ENCODE measurements at places on chromosomes 16 and 17.

DNA sequence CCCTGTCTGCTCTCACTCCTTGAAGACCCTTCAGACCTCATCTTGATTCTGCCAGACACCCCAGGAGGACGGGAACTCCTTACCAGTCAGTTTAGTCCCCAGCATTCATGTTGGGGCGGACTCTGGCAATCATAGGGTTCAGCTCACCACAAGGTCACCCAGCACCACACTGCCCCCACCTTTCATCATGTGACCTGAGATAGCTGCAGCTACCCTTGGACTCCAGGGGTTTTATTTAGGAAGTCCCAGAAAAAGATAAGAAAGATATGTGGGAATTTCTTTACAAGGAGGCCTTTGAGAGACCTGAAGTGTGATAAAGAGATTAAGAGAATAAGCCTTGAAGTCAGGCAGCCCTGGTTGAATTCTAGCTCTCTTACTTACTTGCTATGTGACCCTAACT, 59.8 kb upstream of the NLK start:
- no peak for DNase-seq

DNA sequence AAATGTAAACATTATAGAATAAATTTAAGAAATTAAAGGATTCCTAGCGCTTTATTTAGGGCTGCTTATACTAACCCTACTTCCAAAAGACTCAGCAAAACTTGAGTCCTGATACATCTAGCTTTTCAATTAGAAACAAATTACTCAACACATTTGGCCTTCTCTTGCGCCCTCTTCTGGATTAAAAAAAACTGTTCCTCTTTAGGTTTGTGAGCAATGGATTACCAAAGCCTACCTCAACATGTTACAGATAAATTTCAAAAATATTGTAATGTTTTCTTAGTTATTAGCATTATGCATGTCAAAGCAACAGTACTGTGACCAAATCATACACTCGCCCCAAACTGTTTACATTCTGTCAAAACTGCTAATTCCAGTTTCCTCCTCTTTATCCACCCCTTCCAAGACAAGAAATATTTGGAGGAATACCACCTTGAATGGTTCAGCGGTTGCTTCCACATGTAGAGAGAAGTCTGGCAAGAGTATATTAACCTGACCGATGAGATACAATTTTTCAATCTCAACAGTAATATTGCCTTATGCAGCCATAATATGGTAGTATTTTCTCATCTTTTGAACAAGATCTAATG, 2.7 kb downstream of the NUFIP2 start:
- DNase-seq: peak; percentile 66

- no peak for DNase-seq
Measured at GRCh38 chr17:42317266-42317845, 29.1 kb downstream of the STAT5A start.

DNA sequence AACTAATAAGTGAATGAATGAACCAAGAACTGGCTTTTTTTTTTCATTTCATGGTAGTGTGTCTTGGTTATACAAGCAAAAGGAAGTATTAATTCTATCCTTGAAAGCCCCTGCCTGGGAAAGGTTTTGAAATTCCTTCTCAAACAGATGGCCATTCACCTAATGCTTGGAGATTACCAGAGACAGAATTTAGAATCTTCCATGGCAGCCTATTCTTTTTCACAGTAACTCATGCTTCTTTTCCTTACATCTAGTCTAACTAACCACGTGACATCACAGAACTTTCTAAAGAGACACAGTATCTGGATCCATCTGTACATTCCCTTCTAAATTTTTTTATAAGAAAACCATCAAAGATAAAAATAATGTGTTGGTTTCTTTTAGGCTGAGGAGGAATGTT, 151.6 kb downstream of the FTO start:
- peak; percentile 51 for DNase-seq

DNA sequence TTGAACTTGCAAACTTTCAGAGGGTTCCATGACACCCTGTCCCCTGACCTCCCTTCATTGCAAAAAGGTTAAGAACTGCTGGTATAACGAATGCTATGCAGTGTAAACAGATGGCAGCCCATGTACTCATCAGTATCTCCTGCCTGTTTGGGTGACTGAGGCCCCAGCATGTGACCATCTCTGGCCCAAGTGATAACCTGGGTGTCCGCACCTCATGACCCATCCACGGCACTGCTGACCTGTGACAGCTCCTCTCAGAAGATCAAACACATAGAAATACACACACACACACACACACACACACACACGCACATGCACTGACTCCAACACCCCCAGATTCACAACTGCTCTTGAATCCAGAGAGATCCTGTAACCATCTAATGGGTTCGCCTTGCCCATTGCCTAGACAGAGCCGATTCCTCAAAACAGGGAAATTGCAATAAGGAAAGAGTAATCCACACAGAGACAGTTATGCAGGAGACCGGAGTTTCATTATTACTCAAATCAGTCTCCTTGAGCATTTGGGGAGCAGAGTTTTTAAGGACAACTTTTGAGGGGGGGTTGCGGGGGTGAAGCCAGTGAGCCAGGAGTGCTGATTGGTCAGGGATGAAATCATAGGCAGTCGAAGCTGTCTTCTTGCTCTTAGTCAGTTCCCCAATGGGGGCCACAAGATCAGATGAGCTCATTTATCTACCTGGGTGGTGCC, 11.3 kb upstream of the PHOSPHO1 start:
- no peak for DNase-seq

GRCh38 chr17:58568044-58568799, 53.8 kb upstream of the MTMR4 start:
- DNase-seq: no peak

DNA sequence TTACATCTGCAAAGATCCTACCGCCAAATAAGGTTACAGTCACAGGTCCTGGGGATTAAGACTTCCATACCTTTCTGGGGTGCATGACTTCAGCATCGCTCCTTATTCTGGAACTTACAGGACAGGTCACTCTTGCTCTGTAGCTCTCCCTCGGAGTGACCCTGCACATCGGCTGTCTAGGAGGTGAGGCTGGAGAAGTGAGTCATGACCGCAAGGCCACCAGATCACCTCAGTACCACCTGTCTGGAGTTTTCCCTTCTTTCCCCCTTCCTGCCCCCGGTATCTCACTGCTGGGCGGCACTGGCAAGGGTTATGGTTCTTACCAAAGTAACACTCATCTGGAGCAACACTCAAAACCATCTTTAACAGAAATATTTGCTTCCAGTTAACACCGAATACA, 374.8 kb downstream of the SLC39A11 start:
- DNase-seq: no peak

GRCh38 chr17:3921502-3922319, 5.4 kb upstream of the P2RX1 start:
- DNase-seq: peak; percentile 6

DNA sequence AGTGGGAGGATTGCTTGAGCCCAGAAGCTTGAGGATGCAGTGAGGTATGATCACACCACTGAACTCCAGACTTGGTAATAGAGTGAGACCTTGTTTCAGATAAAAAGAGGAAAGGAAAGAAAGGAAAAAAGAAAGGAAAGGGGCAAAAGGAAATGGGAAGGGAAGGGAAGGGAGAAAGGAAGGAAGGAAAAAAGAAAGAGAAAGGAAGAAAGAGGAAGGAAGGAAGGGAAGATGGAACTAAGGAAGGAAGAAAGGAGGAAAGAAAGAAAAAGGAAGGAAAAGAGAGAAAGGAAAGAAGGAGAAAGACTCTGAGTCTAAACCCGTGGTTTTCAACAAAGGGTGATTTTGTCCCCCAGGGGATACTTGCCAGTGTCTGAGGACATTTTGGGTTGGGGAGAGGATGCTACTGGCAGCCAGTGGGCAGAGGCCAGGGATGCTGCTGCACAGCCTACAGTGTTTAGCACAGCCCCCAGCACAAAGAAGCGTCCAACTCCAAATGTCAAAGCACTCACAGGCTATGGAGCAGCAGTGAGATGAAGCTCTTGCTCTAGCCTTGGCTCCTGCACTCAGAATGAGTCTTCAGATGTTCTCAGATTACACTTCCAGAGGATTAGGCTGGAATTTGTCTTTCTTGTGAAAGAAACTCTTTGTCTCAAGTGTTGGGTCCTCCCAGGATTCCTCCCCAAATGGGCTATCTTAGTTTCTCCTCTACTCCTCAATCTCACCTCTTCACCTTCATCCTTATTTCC, 64.2 kb downstream of the BMERB1 start:
- peak; percentile 66 for DNase-seq

DNA sequence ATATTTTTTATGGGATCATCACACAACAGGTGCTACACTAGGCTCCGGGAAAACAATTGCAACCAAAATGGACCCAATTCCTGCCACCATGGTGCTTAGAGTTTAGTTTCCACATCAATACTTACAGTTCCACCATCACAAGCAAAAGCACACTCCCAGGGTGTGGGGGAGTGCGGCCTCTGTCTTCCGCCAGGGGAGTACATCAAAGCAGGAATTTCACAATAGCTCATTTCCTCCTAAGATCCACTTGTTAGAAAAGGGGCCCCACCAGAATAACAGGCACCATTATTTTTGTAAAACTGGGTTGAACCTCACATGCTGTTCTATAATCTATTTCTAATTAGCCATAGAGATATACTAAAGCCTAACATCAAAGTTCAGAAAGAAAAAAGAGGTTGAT, 44.3 kb upstream of the PSMD7 start:
- DNase-seq: no peak

DNA sequence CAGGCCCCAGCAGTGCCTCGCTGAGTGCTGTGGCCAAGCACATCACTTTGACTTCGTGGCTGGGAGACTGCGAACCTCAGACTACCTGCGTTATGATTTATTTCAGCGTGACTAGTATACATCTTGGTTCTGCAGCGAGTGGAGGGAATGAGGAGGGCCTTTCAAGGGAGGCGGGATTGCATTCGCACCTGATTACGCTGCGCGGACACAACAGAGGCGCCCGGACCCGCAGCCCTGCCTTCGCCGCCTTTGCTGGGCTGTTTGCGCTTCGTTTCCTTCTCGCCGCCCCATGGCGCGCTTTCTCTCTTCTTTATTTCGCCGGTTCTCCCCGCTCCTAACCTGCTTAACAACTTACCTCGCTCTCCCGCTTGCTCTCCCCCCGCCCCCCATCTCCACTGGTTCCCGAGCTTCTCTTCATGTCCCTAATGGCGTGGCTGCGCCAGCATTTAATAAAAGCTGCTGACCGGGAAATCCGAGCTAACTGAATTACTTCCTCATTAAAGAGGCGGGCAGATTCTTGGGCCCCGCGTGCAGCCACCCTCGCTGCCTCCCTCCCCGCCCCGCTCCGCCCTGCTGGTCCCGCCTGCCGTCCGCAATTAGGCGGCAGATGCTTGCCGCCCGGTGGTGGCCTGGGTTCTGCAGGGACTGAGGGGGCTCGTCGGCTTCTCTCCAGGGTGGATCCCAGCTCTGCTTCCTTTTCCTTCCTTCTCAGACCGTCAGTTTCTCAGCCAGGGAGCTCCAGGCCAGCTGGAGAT, 257.6 kb upstream of the SDK2 start:
- DNase-seq: no peak

GRCh38 chr17:81609541-81610311, 27.2 kb downstream of the NPLOC4 start:
- DNase-seq: no peak

DNA sequence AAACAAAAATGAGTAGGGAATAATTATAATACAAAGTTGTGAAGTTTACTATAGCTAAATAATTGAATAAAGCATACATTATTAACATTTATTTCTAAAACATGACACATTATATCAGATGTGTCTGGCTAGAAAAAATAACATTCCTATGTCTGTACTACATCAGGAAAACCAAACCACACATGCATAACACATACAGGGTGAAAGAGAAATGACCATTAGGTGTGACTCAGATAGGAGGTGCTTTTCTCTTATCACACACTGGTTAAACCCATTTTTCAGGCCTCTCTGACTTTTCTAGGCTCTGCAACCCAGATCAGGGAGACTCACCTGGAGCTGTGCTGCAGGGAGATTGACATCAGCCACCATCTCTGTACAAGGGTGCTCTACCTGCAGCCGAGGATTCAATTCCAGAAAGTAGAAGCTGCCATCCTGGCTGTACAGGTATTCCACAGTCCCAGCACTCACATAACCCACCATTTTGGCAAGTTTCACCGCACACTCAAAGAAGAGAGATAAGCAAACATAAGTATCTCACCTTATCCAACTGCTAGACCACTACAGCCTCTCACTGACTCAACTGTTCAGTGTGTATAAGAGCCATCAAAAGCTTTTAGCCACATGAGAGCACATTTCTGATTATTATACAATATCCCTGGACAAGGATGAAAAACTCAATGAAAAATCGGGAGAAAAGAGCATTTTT, 116.6 kb upstream of the C17orf78 start:
- peak; percentile 49 for DNase-seq

DNA sequence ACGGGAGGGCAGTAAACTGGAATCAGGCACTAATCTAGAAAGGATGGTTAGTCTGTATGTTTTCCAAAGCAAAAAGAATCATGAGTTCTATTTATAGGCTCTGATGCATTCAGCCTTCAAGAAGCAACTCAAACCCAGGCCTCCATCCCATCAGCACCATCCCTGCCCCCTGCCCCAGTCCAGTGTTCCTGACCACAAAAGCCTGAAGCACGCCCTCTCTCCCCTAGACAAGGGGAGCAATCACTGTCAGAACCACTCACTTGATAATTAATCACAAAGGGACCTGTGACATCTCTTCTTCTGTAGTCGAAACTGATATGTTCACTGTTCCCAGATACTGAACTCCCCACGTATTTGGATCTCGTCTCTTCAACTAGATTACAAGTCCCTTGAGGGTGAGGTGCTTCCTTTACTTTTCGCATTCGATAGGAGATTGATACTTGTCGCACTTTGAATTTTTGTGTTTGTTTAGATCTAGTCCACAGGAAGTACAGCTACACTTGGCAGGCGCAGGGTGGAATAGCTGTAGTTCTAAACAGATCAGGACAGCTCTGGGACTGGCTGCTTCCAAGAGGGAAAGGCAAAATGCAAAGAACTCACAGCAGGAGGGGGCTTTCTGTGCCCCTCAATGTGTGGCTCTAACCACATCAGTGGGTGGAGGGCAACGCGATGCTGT, 36.4 kb upstream of the CCDC182 start:
- DNase-seq: no peak

DNA sequence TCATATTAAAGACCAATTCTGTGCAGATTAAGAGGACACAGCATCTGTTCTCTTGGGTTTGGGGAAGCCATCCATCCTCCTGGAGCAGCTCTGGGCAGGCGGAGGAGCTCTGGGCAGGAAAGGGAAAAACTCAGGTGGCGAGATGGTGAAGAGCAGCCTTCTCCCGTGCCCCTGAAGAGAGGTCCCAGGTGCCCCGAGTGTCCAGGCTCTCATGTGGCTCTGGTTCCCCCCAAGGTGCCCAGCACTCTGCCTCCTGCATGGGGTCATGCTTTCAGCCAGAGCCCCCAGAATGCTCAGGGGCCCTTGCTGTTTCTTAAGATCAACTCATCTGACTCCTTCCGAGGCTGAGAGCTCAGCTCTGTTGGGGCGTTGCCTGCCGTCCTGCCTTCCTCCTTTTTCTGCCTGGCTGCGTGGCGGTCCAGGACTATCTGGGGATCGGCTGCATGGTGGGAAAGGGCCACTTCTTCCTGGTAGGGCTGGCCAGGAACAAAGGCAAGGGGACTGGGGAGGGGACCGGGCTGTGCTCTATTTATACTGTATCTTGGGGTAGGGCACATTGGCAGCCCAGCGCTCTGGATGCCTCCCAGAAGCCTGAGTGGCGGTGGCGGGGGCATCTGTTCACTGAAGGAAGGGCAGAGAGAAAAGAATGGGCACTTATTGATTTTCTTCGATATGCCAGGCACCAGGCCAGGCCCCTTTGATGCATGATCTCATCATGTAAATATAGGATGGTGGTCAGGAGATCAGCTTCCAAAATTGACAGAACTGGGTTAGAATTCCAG, 103.2 kb upstream of the SDK2 start:
- no peak for DNase-seq

GRCh38 chr16:27406511-27407128, 4.6 kb downstream of the IL21R start:
- no peak for DNase-seq
